ENCODE measurements at places on chromosomes 11 and 22.

GRCh38 chr22:26547426-26547825 is 35.2 kb upstream of the TFIP11 start:
- peak; percentile 5 for DNase-seq

- DNase-seq, result no peak
Measured at GRCh38 chr11:116703421-116703820, 69.4 kb downstream of the BUD13 start.

- DNase-seq, result no peak
Measured at GRCh38 chr11:43200031-43200430, 111.8 kb upstream of the API5 start.

GRCh38 chr11:109112821-109113280 is 309.1 kb upstream of the C11orf87 start:
- no peak for DNase-seq

DNA sequence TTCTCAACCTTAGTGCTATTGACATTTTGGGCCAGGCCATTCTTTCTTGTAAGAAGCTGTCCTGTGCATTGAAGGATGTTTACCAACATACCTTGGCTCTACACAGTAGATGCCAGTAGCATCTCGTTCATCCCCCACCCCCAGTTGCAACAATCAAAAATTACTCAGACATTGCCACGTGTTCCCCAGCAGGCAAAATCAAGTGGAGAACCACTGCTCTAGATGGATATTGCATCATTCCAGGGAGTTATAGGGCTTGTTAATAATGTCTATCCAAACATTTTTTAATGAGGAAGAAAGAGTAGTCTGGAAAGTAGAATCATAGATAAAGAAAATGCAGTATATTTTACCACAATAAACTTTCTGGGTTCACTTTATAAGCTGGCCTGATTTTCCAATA is 64.1 kb downstream of the PRMT3 start:
- no peak for DNase-seq

- no peak for DNase-seq
Measured at GRCh38 chr11:65925397-65925796, 6.2 kb downstream of the DRAP1 start.

DNA sequence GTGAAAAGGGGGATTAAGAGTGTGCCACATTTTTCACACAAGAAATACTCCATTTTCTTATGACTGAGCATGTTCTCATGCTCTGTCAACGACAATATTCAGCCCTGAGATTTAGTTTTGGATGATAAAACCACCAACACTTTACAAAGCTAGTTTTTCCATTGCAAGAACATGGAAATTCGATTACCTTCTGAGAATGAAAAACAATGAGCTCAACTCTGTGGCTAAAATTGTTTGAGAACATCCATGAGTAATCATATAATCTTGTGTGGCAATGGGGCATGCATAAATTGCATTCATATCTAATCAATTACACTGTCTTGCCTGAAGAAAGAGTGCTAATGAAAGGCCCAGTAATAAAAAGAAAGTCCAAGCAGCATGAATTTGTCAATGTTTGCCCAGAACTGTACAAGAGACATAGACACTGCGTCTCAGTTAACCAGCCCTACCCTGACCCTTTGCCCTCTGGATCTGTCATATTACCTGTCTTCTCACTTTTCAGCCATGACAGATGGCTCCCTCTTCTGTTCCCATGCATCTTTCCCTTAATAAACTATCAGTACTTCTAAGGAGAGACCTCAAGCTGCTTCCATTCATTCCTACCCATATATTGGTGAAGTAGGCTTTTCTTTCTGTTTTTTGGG is 253.4 kb downstream of the FAM76B start:
- no peak for DNase-seq

- DNase-seq, result no peak
Measured at GRCh38 chr11:9896902-9897301, 233.0 kb downstream of the SWAP70 start.

- DNase-seq, result peak; percentile 72
Measured at GRCh38 chr22:50010676-50011446, 1.7 kb downstream of the IL17REL start.

DNA sequence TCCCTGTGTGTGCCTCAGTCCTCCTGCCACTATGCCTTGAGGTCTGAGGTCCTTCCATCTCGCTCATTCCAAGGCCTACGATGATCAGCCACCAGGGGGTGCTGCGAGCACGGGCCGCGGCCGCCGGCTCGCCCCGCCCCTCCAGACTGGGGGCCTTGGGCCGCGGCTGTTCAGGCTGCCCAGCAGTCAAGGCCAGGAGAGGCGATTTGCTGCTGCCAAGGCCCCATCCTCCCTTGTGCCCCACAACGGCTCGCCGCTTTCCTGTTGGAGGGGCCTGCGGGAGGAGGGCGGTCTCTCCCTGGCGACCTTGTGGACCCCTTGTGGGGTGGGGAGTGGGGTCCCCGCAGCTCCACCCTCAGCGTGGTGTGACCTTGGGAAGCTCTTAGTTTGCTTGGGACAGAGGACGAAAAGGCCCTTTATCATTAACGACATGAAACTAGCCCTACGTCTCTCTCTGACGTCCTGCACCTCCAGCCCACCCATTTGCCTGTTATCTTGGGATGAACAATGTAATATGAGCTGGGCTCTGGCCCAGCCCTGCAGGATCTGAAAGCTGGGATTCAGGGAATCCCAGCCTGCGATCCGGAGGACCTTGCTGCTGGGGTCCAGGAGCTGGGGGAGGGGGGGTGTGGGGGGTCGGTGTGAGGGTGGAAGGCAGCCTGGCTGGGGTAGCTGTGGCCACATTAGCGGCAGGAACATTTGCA is 5.3 kb upstream of the GALR3 start:
- DNase-seq, result peak; percentile 49

GRCh38 chr22:25582946-25583345 is 18.5 kb downstream of the GRK3 start:
- DNase-seq, result no peak

- no peak for DNase-seq
Measured at GRCh38 chr22:49011379-49011768, 816.3 kb downstream of the BRD1 start.

DNA sequence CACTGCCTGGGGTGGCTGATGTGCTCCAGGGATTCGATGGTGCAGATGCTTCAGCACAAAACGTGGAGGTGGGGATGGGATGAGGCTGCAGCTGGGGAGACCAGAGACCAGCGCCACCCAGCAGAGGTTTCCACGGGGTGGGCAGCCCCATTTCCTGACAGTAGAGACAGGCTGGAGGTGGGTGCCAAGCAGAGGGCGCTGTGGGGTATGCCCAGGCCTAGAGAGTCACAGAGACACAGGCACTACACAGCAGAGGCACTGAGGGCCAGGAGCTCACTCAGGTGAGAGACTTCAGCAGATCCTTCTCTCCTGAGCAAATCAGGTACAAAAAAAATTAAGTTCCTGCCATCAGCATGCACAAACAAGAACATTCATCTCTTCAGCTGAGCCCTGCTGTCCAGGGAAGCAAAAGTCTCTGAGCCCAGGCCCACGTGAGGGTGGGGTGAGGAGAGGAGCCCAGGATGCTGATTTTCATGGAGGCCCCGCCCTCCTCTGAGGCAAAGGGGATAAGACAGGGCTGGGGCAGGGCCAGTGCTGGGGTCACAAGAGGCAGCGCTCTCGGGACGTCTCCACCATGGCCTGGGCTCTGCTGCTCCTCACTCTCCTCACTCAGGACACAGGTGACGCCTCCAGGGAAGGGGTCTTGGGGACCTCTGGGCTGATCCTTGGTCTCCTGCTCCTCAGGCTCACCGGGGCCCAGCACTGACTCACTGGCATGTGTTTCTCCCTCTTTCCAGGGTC is 53.1 kb downstream of the GGTLC2 start:
- DNase-seq, result no peak

DNA sequence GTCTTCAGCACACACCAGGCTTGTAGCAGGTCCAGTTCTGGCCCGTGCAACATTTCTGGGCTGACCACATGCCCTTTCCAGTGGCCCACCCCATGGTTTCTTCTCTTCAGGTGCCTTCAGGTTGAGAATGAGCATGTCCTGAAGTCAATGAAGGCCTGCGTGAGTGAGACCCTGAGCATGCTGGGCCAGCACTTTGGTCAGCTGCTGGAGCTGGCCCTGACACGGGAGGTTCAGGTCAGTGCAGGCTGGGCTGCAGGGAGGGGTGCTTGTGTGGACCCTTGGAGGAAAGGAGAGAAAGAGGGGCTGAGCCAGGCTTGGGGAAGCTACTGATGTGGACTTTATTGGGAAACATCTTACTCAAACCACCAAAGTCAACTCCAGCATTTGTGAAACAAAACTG is 63.5 kb downstream of the INSC start:
- DNase-seq, result no peak

DNA sequence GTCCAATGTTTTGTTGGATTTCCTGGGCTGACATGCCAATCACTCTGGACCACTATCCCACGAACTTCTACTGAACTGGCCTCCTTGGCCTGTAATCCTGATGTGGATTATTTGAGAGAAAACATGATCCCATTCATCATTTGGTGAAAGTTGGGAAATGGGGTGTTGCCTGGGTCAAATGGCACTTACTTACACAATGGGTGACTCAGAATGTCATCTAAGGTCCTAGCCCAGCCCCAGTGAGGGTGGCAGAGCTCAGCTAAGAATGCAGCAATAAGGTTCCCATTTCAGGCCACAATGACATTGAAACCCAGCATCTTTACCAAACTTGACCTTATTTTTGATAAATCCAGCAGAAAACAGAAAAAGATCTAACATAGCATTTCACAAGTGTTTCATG is 8.0 kb upstream of the DSCAML1 start:
- no peak for DNase-seq

DNA sequence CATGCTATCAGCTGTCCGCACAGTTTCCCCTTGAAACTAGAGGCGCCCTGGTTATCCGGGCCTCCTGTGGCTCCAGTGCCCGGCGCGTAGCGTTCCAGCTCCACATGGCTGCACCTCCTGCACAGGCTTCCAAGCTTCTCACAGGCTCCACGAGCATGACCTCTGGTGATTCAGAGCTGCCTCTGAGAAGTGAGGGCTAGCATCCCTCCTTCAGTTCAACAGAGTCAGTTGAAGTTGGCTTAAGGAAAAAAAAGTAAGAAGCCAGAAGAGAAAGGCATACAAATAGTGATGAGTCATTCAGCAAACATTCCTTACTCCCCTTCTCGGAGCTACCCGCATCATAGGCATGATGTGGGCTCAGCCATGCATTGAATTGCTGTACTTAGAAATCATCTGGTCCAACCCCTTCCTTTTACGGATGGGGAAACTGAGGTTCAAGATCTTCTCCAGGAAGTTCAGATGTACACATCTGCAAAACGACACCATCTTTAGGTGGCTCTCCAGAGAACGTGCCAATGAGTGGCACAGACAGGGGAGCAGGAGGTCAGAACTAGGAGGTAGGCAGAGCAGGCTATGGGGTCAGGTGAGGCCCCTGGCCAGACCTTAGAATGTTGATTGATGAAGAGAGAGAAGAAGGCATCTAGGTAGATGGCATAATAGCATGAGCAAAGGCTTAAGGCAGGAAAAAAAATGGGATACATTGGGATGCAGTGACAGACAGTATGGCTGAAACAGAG is 216.3 kb upstream of the TBCEL start:
- DNase-seq, result no peak

GRCh38 chr11:36333468-36333867 is 37.4 kb downstream of the PRR5L start:
- no peak for DNase-seq

- DNase-seq, result no peak
Measured at GRCh38 chr11:132278801-132279574, 908.6 kb downstream of the NTM start.

DNA sequence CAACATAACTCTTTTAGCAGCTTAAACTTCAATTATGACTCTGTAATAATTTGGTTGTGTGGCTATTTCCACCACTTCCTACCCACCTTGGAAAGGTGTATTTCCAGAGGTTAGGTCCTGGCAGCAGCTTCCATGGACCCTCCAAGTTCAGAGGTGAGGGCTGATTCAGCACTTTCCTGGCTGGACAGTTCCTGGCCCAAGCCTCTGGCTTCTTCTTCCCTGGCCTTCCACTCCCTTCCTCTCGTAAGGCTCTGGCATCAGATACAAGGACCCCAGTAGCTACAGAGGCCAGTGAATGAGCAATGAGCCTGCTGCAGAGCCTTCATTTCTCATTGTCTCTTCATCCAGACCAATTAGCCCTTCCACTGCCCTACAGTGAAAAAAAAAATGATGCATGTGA is 98.1 kb upstream of the KIRREL3 start:
- no peak for DNase-seq

GRCh38 chr11:44172966-44173365 is 77.5 kb downstream of the EXT2 start:
- DNase-seq, result no peak

DNA sequence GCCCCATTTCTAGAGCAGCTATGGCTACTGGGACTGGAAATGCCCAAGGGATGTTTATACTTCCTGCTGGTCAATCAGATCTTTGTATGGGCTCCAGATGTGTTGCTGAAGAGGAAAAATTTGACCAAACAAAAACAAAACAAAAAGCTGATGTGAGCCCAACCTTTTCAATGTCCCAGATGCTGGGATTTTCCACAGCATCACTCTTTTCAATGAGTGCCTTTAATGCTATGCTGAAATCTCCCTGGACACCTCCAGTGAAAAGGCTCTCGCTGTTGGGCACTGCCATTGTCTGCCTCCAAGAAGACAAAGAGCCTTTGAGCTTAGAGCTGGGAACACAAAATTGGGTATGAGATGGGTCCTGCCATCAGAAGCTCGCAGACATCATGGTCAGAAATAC is 671.9 kb downstream of the NTM start:
- DNase-seq, result no peak

- no peak for DNase-seq
Measured at GRCh38 chr11:64853709-64854108, 9.3 kb upstream of the CDC42BPG start.

GRCh38 chr11:103175461-103176129 is 66.4 kb downstream of the DYNC2H1 start:
- no peak for DNase-seq

DNA sequence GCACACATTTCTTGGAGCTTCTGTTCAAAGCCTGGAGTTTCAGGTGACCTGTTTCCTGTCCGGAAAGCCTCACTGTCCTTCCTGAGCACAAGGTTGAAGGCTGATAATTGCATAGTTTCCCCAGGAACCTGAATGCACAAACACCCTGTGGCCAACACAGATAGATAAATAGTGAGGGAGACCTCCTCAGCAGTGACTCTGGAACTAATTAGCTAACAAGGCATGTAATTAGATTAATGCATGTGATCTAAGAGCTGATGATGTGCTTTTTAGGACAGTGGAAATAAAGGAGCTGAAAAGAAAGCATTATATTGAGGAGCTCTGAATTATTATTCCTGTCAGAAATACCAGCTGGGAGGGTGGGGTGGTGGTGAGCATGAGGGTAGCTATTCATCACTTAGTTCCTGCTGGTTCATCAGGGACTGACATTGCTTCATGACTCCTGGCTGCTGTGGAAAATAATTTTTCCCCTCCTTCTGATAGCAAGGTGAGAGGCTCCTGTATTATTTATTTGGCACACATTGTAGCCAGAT is 101.1 kb downstream of the NELL1 start:
- DNase-seq, result no peak

- DNase-seq, result no peak
Measured at GRCh38 chr22:48492366-48493320, 1335.0 kb downstream of the BRD1 start.

- no peak for DNase-seq
Measured at GRCh38 chr11:315516-315994, 1.7 kb downstream of the IFITM1 start.

- DNase-seq, result no peak
Measured at GRCh38 chr11:44244639-44245310, 65.2 kb downstream of the ALX4 start.
